Calu3 (cell line): ENCODE measurements at places on chromosomes 5 and 9. TPM values are rescaled to one million over a fixed set of nuclear protein-coding genes. Genes with fewer than 3 reads are reported as not detected.
A peak's percentile ranks its signal among the peaks of the same experiment; 100 is the strongest.

GRCh38 chr9:32456564-32456963 lies 69.4 kb downstream of the RIGI start:
- no peak for DNase-seq

The PRRX2 gene
- not detected in 2 replicates for total RNA-seq

- no peak for DNase-seq
Observed at GRCh38 chr5:75361310-75361709, 24.3 kb downstream of the HMGCR start.

DNA sequence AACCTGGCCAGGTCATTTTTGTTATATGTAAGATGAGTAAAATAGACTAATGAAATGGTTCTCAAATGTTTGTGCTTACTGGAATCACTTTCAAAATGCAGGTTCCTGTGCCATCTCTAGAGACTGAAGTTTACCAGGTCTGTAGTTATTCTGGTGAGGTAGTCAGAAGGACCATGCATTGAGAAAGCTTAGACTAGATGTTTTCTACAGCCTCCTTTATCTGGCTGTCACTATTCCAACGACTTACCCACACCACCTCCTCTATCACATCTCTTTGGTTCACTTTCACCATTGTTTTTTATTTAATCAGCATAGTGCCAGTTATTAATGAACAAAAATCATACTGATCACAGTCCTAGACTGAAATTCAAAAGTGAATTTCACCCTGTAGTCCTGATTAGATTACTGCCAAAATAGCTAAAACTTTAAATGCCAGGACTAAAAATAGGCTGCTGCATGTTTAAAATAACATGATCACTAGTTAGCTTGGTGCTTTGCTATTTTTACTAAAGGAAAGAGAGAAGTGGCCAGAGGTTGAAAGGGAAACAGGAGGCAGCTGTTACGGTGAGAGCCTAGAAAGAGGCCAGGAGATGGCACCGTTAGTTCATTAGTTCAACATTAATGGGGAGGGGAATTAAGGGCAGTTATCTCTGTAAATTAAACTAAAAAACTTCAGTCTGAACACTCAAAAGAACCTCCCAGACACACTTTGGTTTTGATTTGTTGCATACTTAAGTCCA lies 13.9 kb upstream of the FNIP1 start:
- peak; percentile 19 for DNase-seq

DNA sequence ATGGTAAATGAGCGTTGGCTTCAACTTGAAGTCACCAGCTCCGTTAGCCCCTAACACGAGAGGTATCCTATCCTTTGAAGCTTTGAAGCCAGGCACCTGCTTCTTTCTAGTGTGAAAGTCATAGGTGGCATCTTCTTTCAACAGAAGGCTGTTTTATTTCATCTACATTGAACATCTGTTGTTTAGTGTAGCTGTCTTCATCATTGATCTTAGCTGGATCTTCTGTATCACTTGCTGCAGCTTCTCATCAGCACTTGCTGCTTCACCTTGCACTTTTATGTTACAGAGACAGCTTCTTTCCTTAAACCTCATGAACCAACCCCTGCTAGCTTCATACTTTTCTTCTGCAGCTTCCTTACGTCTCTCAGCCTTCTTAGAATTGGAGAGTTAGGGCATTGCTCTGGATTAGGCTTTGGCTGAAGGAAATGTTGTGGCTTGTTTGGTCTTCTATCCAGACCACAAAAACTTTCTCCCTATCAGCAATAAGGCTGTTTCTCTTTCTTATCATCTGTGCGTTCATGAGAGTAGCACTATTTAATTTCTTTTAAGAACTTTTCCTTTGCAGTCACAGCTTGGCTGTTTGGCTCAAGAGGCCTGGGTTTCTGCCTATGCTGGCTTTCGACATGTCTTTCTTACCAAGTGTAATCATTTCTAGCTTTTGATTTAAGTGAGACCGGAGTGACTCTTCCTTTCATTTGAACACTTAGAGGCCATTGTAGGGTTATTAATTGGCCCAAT lies 47.2 kb downstream of the PCSK5 start:
- no peak for DNase-seq
